ENCODE measurements at places on chromosomes 3 and 15. TPM values are rescaled to one million over a fixed set of nuclear protein-coding genes. Genes with fewer than 3 reads are reported as not detected.

DNA sequence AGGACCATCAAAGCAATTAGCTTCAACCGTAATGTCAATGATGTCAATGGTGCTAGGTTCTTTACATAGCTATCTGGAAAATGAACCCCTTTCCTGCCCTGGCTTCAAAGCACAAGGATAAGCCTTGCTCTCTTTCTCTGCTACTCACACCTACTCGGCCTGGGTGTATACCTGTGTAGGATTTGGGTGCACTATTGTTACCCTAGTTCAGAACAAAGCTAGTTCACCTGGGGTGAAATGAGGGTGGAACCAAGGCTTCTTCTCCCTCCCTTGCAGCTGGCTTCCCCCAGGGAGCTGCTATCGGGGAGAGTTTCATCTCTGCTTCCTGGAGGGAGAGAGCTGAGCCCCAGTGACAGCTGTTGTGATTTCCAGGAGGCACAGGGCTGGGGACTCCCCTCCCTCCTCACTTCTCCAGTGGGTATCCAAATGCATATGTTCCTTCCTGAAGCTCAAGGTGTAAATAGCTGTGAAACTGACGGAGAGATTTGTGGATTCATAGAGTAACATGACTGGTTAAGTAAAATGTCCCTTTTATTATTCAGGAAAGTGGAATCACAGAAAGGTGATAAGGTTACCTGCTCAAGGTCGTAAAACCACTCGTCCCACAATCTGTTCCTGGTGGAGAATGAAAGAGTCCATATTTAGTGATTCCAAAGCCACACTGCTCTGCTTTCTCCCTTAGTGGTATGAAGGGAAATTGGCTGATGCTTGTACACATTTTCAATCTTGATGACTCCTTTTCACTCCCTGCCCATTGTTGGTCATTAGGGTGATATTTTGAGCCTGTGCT lies 11.8 kb upstream of the C3orf70 start:
- DNase-seq, result no peak

- no peak for DNase-seq
These were observed 5.7 kb downstream of the SMAD3 start for GRCh38 chr15:67070892-67071664.

GRCh38 chr3:17544632-17545031 lies 197.8 kb downstream of the TBC1D5 start:
- DNase-seq, result no peak

- no peak for DNase-seq
These were observed 1.5 kb downstream of the RBP1 start for GRCh38 chr3:139537795-139538621.

DNA sequence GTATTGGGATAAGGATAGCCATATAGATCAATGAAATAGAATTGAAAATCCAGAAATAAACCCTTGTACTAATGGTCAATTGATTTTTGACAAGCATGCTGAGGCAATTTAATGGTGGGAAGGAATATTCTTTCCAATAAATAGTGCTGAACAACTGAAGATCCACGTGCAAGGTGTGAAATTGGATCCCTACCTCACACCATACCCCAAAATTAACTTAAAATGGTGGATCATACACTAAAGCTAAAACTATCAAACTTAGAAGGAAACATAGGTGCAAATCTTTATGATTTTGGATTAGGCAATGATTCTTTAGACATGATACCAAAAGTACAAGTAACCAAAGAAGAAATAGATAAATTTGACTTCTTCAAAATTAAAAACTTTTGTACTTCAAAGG lies 22.1 kb upstream of the SYNM start:
- no peak for DNase-seq

- no peak for DNase-seq
These were observed 54.5 kb upstream of the SAMMSON start for GRCh38 chr3:69944931-69945493.

DNA sequence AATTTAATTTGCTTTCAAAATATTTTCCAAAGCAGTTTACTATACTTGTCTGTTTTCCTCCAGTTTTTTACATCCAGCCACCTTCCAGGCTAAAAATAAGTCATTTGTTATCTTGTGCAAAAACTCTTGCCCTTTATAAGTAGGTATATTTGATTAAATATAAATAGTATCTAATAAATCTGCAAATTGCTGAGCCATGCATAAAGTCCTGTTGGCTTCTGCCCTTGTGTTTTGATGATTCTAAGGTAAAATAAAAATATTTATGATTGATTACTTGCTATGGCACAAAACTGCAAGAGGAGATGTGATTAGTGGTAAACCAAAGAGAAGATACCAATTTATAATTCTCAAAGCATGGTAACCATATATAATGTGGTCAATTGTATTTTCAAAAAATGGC lies 1026.7 kb downstream of the EPHA3 start:
- DNase-seq, result no peak

DNA sequence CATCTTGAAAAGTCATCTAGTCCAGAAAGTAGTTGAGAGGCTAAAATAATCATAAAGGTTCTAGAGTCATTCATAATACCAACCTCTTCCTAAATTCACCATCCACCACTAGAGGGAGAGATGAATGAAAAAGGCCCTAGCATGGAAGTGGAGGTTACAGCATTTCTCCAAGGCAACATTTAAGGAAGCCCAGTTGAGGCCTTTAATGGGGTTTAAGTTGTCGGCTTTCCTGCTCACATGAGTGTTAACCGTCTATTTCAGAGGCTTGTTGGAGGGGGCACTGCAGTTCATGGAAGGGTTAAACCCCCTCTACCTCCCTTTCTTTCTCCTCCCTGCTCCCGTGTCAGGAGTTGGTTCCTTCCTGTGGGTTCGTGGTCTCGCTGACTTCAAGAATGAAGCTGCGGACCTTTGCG lies 3.8 kb upstream of the SLCO3A1 start:
- DNase-seq, result no peak

GRCh38 chr15:98000249-98001203 lies 40.0 kb downstream of the ARRDC4 start:
- DNase-seq, result no peak

DNA sequence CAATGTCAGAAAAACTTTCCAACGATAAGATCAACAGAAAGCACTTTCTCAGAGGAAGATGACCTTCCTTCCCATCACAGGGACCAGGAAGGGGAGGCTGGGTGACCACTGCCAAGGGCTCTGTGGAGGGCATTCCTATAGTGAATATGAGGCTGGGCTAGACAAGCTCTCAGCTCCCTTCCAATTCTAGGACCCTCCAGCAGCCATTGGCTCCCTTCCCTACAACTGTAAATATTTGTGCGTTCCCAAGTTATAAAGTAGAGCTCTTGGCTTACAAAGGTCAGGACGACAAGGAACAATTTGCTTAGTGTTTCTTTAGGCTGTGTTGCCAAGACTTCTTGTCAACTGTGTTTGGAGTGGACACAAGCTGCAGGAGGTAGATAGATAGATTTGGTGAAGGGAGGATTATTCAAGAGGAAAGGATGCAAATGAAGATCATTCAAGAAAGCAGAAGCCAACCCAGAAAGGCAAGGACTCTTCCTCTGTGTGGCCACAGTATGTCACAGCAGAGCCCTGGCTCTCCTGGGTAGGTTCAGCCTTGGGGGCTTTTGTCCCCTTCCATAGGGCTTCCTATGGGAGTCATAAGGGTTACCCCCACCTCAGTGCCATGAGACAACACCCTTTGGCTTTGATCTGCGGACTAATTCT lies 223.6 kb upstream of the TLE3 start:
- DNase-seq, result no peak

DNA sequence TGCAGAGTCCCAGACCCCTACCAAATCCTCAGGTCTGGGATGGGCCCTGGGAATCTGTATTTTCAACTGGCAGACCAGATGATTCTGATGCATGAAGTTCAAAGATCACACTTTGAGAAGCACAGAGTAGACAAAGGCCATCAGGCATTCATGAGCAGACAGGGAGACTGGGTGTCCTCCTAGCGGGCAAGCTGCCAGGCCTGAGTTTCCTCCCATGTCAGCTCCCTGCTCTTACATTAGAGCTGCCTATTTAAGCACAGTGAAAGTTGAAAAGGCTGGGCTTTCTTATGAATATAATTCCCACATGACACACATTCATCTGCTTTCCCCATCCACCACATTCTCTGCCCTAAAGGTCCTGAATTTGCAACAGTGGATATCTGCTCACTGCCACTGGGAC lies 14.0 kb downstream of the CAPN3 start:
- no peak for DNase-seq

GRCh38 chr3:151439652-151440125 lies 21.2 kb downstream of the IGSF10 start:
- no peak for DNase-seq

DNA sequence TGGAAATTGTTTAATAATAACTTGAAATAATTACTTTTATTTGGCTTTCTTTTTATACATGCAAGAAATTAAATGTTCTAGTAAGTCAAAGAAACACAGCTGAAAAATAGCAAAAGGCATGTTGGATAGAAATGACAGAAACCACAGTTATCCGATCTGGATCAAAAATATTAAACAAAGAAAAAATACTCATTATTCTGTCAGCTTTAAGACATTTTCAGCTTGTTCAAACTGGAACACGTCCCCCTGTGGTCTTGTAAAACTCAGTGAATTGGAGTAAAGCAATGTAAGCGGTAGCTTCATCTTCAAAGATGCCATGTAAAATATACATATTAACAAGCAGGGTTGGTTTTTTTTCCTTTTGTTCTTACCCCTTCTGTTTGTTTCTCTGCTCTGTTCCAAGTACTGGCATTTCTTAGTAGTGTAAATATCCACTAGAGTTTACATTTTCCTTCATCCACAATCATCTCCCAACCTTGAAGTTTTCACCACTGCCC lies 223.4 kb downstream of the IGSF11 start:
- no peak for DNase-seq

DNA sequence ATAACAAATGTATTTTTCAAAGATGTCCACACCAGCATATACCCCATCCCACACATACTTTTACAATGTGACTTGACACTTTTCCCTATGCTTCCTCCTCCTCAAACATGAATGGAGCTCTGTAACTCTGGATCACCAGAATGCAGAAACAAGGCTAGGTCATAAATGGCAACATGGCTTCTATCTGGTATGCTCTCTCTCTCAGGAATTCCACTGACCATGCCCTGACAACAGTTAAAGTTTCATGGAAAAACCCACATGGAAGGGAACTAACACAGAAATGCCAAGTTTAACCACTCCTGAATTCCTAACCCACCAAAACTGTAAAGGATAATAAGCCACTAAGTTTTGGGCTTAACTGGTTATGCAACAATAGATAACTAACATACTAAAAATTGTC lies 19.9 kb downstream of the MYO9A start:
- no peak for DNase-seq

GRCh38 chr3:47324278-47324865 lies 41.6 kb downstream of the KLHL18 start:
- peak; percentile 73 for DNase-seq

GRCh38 chr3:79367066-79367465 lies 400.7 kb downstream of the ROBO1 start:
- no peak for DNase-seq

- DNase-seq, result no peak
These were observed 607.9 kb upstream of the KCNMB2 start for GRCh38 chr3:177928172-177928873.

GRCh38 chr15:38215707-38216106 lies 36.9 kb upstream of the SPRED1 start:
- no peak for DNase-seq

DNA sequence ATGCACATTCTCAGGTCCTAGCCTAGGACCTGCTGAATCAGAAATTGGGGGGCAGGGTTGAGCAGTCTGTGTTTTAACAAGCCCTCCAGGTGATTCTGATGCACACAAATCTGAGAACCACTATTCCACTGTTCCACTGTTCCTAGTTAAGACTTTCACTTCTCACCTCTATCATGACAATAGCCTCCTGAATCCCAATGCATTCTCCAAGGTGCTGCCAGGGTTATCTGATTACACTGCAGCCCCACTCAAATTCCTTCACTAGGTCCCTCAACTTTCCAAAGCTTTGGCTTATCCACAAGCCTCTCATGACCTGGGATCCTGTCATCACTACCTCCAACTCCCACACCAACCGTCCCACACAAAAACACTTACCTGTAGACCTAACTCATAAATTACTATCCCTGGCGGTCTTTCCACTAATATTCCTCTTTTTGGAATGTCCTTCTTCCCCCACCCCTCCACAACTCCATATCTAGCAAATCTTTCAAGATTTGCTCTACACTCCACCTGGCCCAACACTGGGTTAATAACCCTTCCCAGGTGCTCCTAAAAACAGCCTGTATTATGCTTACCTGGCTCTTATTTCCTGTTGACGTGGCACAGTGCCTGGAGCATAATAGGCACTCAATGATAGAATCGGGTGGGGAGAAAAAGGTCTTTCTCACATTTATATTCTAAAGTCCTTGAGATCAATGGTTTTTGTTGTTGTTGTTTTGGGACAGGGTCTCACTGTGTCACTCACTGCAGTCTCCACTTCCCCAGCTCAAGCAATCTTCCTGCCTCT lies 27.2 kb downstream of the TBL1XR1 start:
- DNase-seq, result no peak

DNA sequence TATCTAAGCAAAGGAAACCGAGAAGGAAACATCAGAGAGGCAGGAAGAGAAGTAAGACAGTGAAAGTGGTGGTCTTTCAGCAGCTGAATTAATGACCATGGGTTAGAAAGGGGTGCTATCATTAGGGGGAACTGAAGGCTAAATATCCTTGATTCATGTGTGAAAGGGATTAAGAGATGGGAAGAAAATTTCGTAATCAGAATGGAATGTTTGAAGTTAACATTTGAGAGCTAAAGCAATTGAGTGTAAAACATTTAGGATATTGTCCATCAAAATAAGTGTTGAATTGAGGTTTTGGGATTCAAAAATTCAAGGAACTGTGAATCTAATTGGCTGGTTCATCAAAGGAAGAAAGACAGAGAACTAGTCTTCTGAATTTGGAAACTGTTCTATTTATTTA lies 4.1 kb upstream of the ECT2 start:
- DNase-seq, result no peak

- no peak for DNase-seq
These were observed 135.9 kb downstream of the P2RY1 start for GRCh38 chr3:152970851-152971250.

GRCh38 chr15:77944002-77944867 lies 133.3 kb downstream of the TBC1D2B start:
- DNase-seq, result peak; percentile 90

DNA sequence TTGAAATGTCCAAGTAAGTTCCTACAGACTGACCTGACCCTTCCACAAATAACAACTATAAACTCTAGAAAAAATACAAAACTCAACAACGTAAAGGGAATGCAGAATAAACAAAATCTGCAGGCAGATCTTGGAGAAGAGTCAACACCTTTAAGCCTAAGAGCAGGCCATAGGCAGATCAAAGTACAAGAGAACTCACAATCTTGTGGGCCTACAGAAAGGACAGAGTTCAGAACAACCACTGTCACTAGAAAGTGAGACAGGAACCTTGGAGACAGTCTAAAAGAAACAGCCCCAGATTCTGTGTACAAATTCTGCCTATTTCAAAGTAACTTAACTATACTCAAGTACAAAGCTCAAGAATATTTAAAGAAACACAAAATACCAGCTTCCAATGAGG lies 31.0 kb downstream of the NEK4 start:
- no peak for DNase-seq

GRCh38 chr3:153442799-153443487 lies 280.9 kb downstream of the RAP2B start:
- no peak for DNase-seq

TLR9 gene
- total RNA-seq, result 1.1 TPM

CAND2 gene
- total RNA-seq, result 16.8 TPM

CCR8 gene
- total RNA-seq, result not detected

MCTP2 gene
- 32.3 TPM for total RNA-seq

MAGEL2 gene
- 0.45 TPM for total RNA-seq

IL5RA gene
- 0.49 TPM for total RNA-seq

GP9 gene
- 0.53 TPM for total RNA-seq

ATP8B4 gene
- total RNA-seq, result 16.5 TPM

FOXL2 gene
- total RNA-seq, result 0.13 TPM

ROBO1 gene
- 31.7 TPM for total RNA-seq

BOC gene
- total RNA-seq, result 114 TPM

ZNF502 gene
- 8.0 TPM for total RNA-seq

IMPG2 gene
- 0.22 TPM for total RNA-seq

GOLGA6L4 gene
- 9.4 TPM for total RNA-seq

EIF3J gene
- 68.9 TPM for total RNA-seq

Measured in sciatic nerve (tissue), 2 donors.